ENCODE measurements at places on chromosomes 3 and 15.

- DNase-seq: no peak
Observed at GRCh38 chr3:8442993-8443650, 58.5 kb upstream of the LMCD1 start.

GRCh38 chr3:119011528-119011927 is 23.1 kb downstream of the IGSF11 start:
- DNase-seq: no peak

DNA sequence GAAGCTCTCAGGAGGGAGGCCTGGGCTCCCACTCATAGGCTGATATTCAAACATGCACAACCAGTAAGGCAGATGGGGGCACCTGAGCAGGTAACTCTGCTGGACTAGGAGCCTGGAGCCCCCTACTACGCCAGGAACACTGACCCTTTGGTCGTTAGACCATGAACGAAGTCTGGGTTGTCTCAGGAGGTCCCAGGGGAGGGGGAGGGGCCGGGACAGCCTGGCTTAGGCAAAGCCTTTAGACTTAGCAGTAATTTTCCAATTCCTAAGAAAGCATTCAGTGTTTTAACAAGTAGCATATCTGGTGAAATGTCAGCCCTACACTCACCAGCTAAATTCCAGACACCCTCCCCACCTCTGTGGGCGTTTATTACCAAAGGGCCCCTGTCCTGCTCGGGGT is 67.4 kb upstream of the ST8SIA2 start:
- DNase-seq: no peak

GRCh38 chr3:13688034-13688433 is 139.1 kb downstream of the FBLN2 start:
- DNase-seq: no peak

GRCh38 chr15:59444980-59445545 is 7.1 kb downstream of the FAM81A start:
- no peak for DNase-seq

- DNase-seq: no peak
Observed at GRCh38 chr3:60424942-60425341, 826.3 kb downstream of the FHIT start.

- DNase-seq: no peak
Observed at GRCh38 chr3:134998158-134998557, 203.1 kb downstream of the EPHB1 start.

DNA sequence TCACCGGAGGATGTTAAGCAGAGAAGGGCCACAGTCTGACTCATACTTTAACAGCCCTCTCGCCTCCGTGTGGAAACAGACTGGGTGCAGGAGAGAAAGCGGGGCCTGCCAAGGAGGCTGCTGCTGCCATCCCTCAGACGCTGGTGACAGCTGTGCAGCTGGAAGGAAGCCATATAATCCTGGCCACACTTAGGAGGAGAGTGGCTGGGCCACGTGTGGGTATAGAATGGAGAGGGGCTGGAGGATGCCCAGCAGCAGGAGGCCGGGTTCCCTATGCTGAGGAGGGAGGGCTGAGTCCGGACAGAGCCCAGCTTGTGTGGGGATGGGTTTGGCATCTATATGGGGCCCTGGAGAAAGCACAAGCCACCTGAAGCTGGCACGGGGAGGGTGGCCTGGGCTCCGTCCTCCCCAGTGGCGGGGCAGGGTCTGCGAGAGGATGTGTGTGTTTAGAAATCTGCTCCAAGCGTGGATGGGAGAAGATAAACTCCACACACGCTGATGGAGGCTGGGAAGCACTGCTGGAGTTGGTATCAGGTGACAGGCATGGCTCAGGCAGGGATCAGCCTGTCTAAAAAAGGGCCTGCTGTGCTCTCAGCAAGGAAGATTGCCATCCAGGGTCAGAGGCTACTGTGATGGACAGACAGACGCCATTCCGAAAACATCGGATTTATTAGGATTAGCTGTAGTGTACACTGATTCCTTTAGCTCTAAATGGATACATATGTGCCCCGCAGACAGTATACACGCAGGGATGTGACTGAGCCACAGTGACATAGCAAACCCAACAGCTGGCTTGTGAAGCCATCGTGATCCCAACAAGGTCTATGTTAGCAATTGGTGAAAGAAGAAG is 15.9 kb downstream of the ABTB1 start:
- DNase-seq: no peak

DNA sequence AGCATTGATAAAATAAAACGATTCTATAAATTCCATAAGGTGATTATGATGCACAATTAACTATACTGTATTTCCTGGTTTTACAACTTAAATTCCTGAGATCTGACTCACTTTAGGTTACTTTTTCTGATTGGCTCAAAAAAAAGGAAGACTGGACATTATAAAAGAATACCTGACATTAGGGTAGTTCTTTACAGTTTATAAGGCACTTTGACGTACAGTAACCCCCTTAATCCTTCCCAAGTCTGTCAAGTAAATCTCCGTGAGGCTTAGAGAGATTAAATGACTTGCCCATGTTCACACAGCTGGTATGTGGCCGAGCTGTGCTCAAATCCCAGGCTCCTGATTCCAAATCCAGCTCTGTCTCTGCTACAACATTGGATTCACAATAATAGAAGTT is 1.0 kb upstream of the SLTM start:
- no peak for DNase-seq

DNA sequence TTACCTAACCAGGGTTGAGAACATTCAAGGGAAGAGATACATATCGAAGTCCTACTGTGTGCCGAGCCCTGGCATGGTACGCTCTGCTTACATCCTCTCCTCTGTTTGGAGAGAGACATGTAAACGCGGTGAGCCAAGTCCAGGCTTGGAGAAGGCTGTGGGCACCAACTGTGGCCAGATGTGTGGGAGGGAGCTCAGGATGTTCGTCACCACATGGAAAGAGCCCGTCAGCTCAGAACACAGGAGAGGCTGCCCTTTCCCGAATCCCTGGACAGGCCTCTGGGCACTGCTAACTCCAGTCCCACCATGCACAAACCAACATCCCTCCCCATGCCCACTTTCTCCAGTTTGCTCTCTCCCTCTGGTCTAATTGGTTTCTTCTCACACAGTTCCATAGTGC is 43.0 kb downstream of the MESD start:
- DNase-seq: no peak

All from CD8-positive, alpha-beta memory T cell (primary cell).